ENCODE measurements at places on chromosomes 11 and 22.

DNA sequence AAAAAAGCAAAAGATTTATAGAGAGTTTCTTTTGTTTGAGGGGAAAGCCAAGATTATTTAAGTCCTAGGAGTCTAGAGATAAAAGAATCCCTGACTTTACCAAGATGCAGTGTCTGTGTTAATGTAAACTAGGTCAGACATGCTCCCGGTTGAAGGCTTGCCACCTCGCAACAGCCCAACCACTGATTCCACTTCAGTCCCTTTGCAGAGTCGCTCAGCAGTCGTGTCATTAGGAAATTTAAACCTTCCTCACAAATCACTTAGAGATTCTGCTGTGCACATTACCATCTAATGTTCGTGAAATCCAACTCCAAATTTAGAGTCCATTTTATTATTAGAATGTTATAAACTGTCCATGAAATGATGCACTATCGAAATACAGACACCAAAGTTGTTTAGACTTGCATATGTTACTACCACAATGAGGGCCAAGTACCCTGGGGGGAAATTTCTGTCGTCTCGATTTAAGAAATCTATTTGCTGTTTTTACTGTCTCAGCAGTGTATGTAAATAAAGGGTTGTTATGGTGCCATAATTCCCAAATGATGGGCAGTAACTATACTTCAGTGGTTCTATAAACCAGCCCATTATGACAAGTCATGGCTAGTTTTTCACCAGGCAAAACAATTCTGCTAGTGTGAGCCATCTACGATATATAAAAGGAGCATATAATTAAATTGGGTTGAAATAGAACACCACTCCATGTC is 101.4 kb upstream of the MTNR1B start:
- DNase-seq: no peak

DNA sequence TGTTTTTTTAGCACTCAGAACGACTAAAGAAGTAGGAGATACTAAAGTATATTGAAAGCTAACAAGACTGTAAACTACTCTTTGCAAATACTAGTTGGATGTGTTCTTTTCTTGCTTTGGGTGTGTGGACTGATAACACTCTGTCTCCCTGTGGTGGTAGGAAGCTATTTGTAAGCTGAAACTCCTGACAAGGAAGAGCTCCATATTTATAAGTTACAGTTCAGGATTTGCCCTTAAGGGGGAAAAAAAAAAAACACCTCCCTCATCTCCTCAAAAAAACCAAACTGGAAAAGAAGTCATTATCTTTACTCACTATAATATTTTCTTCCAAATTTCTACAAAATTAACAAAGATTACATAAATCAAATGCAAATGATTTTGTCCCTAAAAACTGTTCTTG is 94.9 kb downstream of the LARGE2 start:
- DNase-seq: no peak

- no peak for DNase-seq
Measured at GRCh38 chr22:37827056-37827455, 3.9 kb downstream of the GALR3 start.

GRCh38 chr11:93220078-93220477 is 22.3 kb upstream of the SLC36A4 start:
- no peak for DNase-seq

DNA sequence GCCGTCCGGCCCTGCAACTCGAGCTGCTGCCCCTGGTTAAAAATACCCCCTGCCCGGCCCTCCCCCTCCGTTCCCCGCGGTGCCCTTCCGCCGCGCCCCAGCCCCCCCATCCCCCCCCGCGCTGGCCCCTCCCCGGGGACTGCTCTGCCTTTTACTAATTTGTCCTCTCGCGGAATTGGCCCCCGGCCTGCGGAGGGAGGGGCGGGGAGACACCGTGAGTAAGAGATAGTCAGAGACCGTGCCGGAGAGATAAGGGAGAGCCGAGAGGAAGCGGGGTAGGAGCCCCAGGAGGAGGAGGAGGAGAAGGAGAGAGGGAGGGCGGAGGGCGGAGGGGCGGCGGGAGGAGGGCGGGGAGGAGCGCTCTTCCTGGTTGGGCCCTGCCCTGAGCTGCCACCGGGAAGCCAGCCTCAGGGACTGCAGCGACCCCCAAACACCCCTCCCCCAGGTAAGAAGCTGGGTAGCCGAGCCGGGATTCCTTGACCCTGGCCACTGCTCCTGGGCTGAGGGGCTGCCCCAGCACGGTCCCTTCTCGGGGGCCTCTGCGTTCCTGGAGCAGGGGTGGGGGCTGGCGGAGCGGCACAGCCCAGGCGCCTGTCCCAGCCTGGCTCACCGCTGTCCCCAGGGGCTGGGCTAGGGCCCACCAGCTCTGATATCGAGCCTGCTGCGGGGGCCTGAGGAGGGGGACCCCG is at the start of gene CAPN1:
Gene CAPN1 (plus strand): TSS at position 360 of the 689 bp plus-strand sequence. CDS start 774 bp downstream, outside the sequence.
- peak; percentile 71 for DNase-seq

- no peak for DNase-seq
Measured at GRCh38 chr11:131745405-131745804, 375.0 kb downstream of the NTM start.

DNA sequence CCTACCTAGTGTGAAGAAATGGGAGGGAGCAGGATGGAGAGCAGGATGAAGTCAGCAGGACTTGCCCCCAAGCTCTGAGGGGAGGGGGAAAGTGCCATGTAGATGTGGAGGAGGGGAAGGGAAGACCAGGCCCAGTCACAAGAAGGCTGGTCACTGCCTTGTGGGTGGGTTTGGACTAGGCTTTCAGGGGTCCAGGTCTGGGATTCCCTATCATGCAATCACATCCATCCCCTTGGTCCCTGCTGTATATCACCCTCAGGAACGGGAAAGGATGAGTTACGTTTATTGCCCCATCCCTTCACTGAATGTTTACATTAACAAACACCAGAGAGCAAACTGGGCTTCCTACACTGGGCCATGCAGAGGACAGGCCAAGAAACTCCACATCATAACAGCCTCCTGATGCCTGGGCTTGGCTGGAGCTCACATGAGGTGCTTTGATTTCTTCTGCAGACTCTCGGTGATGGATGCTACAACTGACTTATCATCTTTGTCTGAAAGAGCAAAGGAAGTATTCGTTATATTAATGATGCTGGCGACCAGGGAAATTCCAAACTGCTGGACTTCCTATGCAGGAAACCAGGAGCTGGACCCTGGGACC is 5.6 kb downstream of the TMEM86A start:
- DNase-seq: no peak

GRCh38 chr22:48358886-48359612 is 1468.6 kb downstream of the BRD1 start:
- DNase-seq: no peak

GRCh38 chr22:46967445-46968358 is 205.3 kb downstream of the TBC1D22A start:
- no peak for DNase-seq

DNA sequence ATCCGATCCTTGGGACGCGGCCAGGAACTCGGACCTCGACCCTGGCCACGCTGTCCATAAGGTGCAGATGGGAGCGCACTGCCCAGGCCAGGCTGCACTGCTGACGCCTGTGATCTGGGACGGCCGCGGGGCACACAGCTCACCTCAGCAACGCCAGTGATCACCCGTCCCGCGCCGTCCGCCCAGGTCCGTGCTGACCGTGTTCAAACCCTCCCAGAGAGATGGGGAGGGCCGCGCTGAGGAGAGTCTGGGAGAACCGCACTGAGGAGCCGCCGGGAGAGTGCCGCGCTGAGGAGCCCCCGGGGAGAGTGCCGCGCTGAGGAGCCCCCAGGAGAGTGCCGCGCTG is 636 bp downstream of the KCNQ1OT1 start:
- peak; percentile 21 for DNase-seq

DNA sequence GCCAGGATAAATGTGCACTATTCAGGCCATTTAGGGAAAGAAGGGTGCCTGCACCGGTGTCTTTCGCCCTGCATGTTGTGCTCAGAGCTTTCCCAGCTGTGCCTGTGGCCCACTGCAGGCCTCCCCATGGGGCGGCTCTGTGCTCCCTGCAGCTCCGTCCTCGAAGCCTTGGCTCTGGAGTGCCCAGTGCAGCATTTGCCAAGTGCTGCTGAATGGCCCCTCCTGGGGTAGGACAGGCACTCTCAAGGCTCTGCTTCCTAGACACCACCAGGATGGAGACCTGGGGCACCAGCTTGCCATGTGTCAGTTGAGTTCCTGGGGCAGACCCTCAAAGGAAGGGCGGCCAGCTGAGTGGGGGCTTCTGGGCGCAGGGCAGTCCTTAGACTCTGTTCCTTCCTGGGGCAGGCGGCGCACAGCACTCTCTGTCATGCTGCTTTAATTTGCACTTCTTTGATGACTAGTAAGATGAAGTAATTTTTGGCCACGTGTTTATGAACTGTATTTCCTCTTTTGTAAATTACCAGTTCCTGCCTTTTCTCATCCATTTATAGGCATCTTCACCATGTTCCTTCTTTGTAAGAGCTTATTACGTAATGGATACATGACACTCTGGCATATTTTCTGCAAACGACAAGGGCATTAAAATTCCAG is 32.1 kb upstream of the GNB1L start:
- DNase-seq: peak; percentile 3

DNA sequence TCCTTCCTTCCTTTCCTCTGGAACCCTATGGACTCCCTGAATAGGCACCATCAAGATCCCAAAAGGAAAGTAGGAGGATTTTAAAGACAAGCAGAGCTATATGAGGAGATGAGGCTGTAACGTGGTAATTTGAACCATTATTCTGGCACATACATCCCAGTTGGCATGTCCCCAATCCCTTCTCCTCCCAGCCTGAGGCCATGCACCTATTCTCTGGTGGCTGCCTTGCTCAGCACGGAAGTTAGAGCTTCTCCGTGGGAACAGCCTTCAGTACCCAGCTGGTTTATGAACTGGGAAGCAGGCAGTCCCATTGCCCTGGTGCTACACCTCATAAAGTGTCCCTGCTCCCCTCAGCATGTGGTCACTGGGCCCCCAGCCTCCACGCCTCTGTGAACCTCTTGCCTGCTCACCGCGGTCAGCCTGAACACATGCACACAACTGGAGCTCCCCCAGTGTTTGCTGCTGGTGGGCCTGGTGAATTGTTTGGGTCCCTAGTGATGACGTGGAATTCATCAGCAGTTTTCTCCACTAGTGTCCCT is 139.9 kb upstream of the PLET1 start:
- no peak for DNase-seq

DNA sequence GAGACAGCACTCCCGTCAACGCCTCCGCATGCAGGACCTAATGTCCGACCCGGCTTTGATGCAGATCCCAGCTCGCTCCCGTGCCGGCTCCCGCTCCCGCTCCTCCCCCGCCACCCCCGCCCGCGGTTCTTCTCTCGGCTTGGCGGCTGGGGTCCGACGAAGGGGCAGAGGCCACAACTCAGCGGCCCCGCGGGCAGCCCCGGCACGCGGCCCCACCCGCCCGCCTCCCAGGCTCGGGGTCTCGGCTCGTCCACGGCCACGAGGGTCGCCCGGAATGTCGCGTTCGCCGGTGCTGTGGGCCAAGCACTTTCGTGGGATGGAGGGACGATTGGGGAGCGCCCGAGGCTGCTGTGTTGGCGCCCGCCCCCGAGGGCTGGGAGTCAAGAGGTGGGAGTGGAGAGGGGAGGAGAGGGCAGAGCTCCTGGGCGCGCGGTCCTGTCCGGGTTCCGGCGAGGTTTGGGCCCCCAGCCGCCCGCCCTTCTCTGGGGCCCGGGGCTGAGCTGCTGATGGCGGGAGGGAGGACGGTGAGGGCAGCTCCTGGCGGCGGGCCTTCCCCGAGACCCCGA is 5.3 kb upstream of the TBX1 start:
- DNase-seq: no peak

DNA sequence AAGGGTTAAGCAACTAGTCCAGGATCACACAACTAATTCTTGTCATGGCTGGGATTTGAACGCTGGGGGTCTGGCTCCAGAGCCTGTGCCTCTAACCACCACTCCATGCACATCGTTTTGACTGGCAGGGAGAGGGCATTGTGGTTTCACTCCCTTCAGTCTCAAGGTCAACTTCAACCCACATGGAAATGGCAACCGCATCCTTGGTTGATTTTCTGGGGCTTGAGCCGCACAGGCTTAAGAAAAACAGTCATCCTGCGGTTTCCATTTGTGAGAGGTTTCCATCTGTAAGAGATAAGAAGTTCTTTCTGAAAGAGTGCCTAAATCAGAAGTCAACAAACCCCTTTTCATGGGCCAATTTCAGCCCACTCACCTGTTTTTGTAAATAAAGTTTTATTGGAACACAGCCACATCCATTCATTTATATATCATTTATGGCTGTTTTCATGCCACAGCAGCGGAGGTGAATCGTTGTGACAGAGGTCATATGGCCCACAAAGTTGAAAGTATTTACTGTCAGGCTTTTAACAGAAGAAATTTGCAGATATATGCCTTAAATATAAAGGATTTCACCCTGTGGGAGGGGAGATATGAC is 65.7 kb downstream of the SGSM1 start:
- no peak for DNase-seq

Data from BE2C (cell line).